ENCODE measurements at places on chromosomes 5 and 9.

- no peak for DNase-seq
Observed at GRCh38 chr5:139768807-139769465, 26.7 kb upstream of the PSD2 start.

DNA sequence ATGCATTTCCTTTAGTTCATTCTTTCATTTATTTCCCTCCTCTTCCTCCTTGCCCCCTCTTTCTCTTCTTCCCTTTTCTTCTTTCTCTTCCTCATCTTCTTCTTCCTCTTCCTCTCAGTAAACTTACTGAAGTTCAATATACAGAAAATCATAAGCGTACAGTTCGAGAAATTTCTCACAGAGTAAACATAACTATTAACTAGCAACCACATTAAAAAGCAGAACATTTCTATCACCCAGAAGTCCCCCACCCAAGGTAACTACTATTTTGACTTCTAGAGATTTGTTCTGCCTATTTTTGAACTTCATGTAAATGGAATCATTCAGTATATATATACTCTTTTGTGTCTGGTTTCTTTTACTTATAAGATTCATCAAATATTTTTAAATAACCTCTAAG, 48.2 kb downstream of the TNFAIP8 start:
- DNase-seq = no peak

- no peak for DNase-seq
Observed at GRCh38 chr9:138069731-138070456, 192.3 kb downstream of the CACNA1B start.

GRCh38 chr5:56003179-56003578, 8.4 kb upstream of the IL6ST start:
- DNase-seq = no peak

DNA sequence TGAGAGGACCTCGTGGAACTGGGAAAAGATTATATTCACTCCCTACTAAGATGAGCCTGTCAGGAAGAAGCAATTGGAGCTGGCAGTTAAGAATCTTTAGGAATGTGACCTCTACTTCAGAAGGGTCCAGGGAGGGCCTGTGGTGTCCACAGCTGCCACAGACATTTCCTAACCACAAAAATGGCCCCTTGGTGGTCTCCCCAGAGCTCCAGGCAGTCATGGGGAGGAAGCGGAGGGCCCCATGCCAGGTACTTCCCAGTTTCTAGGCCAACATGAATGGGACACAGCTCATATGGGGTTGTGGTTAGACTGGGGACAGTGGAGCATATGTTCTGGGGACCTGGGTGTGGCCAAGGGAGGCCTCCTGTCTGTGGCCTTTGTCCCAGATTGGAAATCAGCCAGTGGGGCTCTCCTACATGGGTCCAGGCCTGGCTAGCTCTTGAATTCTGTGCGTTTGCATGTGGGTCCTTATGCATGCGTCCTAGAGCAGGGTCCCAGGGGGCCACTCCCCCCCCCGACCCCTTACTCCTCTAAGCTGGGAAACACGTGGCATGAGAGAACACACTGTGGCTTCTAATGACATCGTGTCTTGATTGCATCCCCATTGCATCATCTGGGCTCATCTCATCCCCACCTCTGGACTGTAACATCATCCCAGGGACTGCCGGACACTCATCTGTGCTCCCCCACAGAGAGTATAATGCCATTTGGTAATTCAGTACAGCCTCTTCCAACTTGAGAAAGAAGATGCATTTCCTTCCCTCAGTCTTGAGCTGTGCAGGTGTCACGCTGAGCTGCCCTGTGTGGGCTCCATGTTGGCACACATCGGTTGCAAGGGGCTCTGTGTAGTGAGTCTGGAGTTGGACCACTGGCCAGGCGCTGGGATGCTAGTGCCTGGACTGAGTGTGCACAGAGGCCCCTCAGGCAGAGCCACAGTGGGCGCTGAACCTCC, 31.3 kb downstream of the IRF1 start:
- DNase-seq = peak; percentile 53

DNA sequence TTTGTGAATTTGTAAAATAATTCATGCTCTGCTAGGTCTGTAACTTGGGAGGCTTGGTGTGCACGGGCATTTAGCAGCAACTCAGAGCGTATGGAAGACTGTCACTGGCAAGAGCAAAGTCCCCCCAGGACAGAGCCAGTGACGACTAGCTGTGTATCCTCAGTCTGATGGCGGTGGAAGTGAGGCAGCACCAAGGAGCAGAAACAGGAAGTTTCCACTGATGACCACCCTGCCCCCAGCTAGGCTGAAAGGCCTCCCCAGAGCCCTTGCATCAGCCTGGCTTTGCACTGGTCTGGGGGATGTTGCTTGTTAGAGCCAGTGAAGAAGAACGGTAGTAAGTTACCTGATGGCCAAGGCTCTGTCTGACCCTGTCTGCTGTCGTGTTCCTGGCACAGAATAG, 66.8 kb upstream of the ABL1 start:
- peak; percentile 22 for DNase-seq

- no peak for DNase-seq
Observed at GRCh38 chr5:114362197-114362976, 517 bp downstream of the KCNN2 start.

Data from NAMALWA (cell line).